ENCODE measurements at places on chromosomes 13 and 19.

- DNase-seq: peak; percentile 64
Observed at GRCh38 chr13:40974460-40975407, 44.4 kb downstream of the ELF1 start.

- no peak for DNase-seq
Observed at GRCh38 chr19:50349277-50350057, 16.0 kb downstream of the NAPSA start.

DNA sequence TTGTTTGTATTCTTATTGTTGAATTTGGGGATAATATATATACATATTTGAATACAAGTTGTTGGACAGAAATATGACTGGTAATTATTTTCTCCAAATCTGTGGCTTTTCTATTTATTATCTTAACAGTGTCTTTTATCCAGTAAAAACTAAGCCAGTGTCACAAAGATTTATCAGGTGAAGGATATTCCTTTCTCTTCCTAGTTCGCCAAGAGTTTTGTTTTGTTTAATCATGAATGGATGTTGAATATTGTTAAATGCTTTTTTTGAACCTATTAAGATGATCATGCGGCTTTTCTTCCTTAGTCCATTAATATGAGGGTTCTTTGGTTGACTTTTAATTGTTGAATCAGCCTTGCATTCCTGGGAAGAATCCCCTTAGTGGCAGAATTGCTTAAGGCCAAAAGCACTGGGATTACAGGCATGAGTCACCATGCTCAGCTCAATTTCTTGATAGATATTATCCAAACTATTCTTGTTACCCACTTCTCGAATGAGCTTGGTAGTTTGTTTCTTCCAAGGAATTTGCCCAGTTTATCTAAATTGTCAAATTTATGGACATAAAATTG lies 53.3 kb downstream of the TEX26 start:
- no peak for DNase-seq

- peak; percentile 79 for DNase-seq
Observed at GRCh38 chr19:45076029-45076850, at the start of gene ZNF296. TSS of gene ZNF296 (minus strand) at chr19:45076478. CDS start at chr19:45076373, 105 bp downstream.
